ENCODE measurements at places on chromosomes 7 and 10. TPM values are rescaled to one million over a fixed set of nuclear protein-coding genes. Genes with fewer than 3 reads are reported as not detected.

SRRM3 gene
- total RNA-seq: 5.4 TPM

NPC1L1 gene
- not detected for total RNA-seq

ZNF3 gene
- 30.9 TPM for total RNA-seq

TFR2 gene
- 0.95 TPM for total RNA-seq

ERVW-1 gene
- total RNA-seq: not detected
